ENCODE measurements at places on chromosomes 11 and 22. TPM values are rescaled to one million over a fixed set of nuclear protein-coding genes. Genes with fewer than 3 reads are reported as not detected.

GRCh38 chr11:112156153-112156955 is 7.5 kb downstream of the IL18 start:
- no peak for DNase-seq

Gene YPEL1
- 0.07 TPM for total RNA-seq

GRCh38 chr22:45534339-45535192 is 31.9 kb downstream of the FBLN1 start:
- peak; percentile 26 for DNase-seq

GRCh38 chr11:4882543-4882942 is 843 bp downstream of the OR51T1 start:
- DNase-seq = no peak

Gene ART5
- total RNA-seq = not detected

Data from MG63 (cell line).